ENCODE measurements at places on chromosomes 2 and 18.

- no peak for DNase-seq
Observed at GRCh38 chr2:159873258-159873657, 75.2 kb upstream of the CD302 start.

DNA sequence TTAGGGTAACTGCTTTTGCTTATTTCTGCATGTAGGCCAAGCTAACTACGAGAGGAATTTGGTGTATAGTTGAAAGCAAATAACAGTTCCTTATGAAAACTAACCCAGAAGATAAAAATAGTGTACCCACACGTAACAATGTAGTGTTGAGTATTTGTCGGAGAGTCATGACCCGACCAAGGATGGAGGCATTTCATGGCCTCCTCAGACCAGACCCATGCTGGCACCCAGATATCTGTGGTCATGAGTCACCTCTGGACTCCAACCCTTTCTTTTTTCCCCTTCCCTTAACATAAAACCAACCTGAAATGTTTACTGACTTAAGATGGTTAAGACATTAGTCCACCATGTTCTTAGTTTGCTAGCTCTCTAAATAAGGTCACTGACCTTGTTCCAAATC lies 318.7 kb downstream of the NOL4 start:
- no peak for DNase-seq

DNA sequence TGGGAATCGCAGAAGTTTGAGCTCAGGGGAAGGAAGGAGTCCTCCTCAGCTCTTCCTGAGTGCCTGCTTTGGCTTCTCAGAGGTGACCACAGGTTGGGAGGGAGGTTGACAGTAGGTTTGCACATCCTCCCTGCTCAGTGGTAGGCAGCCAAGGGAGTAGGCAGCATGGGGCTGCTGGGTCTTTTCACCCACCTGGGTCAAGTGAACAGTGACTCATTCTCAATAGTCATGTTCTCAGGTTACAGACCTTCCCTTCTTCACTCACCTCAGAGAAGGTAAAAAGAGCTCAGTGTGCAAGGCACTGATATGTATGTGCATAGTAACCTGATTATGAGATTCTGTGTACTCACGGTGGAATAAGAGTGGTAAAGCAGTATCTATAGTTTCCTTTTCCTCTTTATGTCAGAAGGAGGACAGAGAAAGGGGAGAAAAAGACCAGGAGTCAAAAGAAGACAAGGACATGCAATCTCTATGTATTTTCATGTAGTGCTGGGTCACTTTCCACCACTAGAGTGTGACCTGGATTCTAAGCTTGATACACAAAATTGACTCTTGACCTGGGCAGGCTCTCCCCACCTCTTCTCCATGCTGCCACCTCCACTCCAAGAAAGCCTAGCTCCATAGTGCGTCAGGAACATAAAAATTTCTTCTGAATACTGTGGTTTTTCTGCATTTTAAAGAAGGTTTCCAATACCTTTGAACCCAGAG lies 36.5 kb upstream of the ASNSD1 start:
- no peak for DNase-seq

DNA sequence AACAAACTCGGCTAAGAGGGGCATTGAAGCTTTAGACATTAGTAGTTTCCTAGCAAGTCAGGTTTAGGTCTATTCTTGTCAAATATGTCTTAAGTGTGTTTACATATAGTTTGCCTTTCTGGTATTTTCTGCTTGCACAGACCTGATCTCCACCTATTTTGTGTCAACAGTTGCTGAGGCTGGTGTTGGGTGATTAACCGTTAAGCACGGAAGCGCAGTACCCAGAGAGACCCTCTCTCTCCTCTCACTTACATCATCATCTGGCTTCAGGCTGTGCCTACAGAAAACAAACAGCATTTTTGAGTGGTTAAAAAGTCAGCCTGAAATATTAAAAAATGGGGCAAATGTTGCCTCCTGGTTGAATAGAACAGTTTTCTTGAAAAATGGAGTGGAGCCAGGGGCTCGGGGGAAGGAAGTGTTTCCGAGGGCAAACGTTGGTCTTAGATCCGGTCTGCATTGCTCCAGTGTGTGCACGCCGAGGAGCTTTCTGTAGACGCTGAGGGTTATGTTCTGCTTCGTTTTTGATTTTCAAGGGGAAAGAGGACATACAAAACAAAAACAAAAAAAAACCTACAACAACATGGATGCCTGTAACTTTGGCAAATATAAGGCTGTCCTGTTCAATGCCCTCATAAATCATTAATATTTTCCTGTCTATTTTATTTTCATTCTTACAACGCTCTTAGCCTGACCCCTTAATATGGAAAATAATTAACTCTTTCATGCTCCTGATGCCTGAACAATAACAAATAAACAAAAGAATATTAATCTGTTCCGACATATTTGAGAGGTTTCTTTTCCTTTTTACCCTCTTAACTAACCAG lies 120.8 kb downstream of the MEIS1 start:
- no peak for DNase-seq

DNA sequence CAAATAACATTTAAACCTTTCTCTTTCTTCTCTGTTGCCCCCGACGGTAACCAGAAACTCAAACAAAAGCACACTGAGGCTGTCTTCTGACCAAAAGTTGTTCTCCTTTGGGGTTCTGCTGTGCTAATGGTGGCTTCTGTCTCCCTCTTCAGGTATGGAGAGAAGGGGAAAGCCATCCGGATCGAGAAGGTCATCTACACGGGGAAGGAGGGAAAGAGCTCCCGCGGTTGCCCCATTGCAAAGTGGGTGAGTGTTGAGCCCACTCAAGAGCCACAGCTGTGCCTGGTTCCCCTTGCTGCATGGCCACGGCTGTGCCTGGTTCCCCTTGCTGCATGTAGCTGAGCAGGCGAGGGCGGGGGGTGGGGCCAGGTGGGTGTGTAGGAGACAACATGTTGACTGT lies 67.4 kb downstream of the BOLA3 start:
- no peak for DNase-seq

- DNase-seq: no peak
Observed at GRCh38 chr18:12838178-12838634, 45.8 kb downstream of the PTPN2 start.

DNA sequence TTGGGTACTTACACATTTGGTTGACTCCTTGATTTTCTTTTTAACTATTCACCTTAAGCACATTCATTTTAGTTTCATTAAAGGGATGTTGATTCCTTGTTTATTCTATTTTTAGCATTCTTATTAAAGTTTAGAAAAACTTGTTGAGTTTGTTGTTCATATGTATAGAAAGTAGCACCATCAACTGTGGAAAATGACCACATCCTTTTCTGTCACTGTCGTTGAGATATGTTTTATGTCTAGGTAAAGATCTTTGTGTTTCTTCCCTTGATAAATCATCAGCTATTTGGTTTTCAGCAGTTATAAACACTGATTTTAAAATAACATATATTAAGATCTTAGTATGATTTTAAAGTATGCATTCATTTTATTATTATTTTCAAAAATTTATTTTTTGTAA lies 25.1 kb downstream of the SLC39A10 start:
- no peak for DNase-seq

- DNase-seq: no peak
Observed at GRCh38 chr2:28049899-28050298, 159.4 kb downstream of the BABAM2 start.

DNA sequence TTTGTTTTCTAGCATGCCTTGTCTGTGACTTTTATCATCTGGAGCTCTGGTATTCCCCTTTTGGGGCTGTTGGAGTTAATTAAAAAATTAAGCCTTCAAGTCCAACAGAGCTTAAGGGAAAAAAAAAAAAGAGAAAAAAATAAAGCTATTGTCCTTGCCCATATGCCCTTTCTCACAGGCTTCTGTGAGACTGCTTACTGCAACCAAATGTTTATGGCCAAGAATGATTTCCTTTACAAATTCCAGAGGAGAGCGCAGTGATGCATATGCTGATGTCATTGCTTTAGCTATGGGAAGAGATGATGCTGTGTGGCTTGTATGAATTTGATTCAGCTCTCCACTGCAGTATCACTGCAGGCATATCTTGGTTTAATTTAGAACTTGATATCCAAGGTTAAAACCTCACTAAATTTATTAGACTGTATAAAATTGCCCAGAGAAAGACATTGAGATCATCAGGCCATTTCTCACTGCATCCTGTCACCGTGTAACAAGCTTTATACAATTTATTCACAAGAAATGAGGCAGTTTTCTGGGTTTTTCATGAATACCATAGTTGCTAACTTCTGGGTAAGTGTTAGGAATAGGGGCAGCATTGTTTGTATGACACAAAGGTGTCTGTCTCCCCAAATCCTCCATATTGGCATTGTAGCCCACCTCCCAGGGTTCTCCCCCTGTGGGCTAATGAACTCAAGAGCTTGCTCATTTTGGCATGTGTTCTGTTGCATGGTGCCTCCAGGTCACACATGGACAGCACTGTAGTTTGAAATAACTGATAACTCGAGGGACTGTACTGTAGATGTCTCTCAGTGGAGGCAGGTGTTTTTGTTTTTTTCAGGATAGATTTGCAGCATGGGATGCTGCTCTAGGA lies 85.0 kb downstream of the TANC1 start:
- DNase-seq: no peak

- no peak for DNase-seq
Observed at GRCh38 chr2:173623438-173624319, 269.0 kb downstream of the CDCA7 start.

DNA sequence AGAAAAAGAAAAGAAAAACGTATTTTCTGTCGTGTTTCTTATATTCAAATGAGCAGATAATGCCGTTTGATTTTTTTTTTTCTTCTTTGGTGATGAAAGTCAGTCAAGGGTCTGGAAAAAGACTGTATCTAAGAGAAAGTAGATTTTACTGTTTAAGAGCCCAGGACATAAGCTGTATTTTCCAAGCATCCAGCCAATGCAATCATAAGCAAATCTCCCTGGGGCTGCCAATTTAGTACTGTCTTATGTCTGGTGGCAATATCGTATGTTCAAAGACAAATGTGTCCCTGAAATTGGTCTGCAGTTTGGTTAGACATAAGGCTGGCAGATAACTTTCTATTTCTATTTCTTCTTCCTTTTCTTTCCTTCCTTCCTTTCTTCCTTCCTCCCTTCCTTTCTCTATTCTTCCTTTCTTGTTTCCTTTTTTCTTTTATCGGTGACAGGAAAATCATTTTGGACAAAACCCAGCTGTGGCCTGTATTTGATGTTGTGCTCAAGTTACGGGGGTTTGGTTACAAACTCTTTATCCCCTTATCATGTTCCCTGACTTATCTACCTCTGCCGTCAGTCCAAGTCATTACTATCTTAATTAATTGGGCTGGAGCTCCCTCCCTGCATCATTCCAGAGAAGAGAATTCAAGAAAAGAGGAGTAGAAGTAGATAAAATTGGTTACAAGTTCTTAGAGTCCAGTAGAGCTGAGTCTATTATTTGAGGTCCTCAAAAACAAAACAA lies 683.4 kb upstream of the FSHR start:
- no peak for DNase-seq

DNA sequence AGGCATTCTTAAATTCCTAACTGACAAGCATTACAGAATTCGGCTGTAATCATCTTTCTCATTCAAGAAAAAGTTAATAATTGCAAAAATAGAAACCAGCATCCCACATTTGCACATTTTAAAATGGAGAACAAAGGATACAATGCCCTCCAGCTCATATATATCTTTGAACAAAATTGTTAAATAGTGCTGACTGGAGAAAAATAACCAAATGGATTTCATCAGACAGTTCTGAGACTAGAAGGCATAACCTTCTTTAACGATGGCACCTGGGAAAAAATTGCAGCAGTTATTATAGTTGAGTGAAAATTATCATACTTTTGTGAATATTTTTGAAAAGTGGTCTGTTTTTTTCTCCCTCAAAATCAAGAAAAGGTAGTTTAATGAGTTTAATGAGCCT lies 138.9 kb upstream of the CDH19 start:
- DNase-seq: no peak

DNA sequence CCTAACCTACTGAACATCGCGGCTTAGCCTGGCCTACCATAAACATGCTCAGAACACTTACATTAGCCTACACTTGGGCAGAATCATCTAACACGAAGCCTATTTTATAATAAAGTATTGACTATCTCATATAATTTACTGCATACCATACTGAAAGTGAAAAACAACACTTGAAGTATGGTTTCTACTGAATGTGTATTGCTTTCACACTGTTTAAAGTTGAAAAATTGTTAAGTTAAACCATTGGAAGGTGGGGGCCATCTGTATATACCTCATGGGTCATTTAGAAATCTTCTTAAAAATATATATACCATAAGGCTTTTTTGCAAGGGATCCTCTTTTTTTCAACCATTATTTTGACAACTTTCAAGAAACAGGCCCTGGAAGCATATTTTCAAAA lies 16.5 kb downstream of the RNF149 start:
- no peak for DNase-seq

DNA sequence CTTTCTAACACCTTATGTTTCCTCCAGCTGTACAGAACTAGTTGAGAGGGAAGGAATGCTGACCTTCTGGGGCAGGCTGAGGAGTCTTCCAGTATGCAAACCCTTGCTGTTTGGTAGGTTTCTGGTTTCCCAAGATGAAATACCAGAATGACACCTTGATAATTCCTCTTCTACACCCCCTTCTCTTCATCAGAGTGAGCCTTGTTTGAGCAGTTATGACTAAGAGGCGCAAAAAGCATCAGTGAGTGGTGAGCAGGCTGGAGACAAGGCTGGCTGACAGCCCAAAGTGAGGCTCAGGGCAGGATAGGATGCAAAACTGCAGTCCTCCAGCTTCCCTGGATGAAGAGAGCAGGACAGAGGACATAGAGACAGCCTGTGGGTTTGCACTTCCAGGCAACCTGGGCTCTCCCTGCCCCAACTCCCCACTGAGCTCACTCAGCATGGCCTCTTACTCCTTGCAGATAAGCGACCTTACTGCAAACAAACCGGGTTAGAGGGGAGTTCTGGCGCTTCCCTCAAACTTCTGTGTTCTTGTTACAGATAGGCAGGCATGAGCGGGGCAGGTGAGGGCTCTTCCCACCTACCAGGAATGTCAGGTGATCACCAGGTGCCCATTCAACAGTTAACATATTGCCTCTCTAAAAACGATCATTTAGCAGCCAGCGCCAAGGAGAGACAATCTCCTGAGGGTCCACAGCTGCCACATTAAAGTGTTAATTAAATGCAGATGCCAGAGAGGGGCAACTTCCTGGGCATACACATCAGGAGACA lies 5.4 kb downstream of the MPPE1 start:
- no peak for DNase-seq

DNA sequence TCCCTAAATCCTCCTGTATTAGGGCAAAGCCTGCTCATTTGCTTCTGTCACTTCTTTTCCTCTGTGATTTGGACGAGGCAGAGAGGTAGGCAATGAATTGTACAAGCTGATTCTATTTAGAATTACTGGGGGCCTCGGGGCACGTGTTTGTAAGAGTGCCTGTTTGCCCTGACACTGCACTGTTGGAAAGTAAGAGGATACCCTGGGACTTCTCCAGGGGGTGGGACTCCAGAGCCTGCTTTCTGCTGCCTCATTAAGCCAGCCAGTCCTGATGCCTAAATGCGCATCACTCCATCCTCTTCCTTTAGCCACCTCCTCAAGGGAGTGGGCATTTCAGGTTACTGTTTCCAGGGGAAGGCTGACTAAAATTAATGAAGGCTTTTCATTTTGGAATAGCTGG lies 134.3 kb downstream of the TDRD15 start:
- no peak for DNase-seq
